ENCODE measurements at places on chromosomes 6 and 20. TPM values are rescaled to one million over a fixed set of nuclear protein-coding genes. Genes with fewer than 3 reads are reported as not detected.

The SUPT3H gene
- total RNA-seq: 14.6 TPM

The ENPP1 gene
- 2.2 TPM for total RNA-seq

- DNase-seq: no peak
- no peaks in the 10 kb centered on the region for H3K4me1 ChIP-seq
- H3K36me3 ChIP-seq: no peaks in the 10 kb centered on the region
- no peaks in the 10 kb centered on the region for H3K27me3 ChIP-seq
- H3K27ac ChIP-seq: no peak overlapping the region
- no peak overlapping the region for H3K4me3 ChIP-seq
These were observed 23.5 kb downstream of the HCK start for GRCh38 chr20:32075534-32075933.

GRCh38 chr20:18985551-18985950, 172.0 kb downstream of the SCP2D1 start:
- no peak overlapping the region for H3K4me3 ChIP-seq
- no peak for DNase-seq
- no peak overlapping the region for H3K27ac ChIP-seq
- H3K36me3 ChIP-seq: no peaks in the 10 kb centered on the region
- H3K27me3 ChIP-seq: no peaks in the 10 kb centered on the region

The TINAG gene
- not detected for total RNA-seq

DNA sequence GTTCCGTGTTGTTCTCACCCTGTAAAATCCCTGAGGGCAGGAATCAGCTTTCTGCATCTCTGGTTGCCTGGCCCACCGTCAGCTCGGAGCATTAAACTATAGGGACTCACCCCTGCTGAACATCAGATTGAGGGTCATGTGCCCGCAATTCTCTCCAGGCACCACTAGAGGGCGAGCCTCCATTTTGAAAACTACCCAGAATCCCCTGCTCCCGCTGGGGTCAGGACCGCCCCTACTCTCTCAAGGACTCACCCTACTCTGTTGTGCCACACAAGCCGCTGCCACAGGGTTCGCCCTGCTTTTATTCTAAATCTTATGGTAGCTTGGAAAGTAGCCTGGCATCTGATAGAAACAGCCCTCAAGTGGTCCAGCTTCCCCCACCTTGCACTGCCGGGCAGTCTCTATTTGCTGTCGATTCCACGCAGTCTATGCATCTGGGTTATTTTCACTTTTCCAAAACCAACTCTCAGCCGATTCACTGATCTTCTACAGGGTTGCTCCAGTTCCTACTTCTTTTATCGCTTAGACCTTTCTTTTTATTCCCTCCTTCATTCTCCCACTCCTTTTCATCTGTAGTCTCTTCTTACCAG, 244.1 kb upstream of the QKI start:
- no peak for DNase-seq
- no peaks in the 10 kb centered on the region for H3K27me3 ChIP-seq
- no peak overlapping the region for H3K4me3 ChIP-seq
- no peaks in the 10 kb centered on the region for H3K36me3 ChIP-seq
